ENCODE measurements at places on chromosomes 4 and X.

GRCh38 chr4:26524011-26524410, 33.7 kb upstream of the CCKAR start:
- DNase-seq: no peak

GRCh38 chrX:11064851-11065600, 46.1 kb upstream of the HCCS start:
- DNase-seq: no peak

DNA sequence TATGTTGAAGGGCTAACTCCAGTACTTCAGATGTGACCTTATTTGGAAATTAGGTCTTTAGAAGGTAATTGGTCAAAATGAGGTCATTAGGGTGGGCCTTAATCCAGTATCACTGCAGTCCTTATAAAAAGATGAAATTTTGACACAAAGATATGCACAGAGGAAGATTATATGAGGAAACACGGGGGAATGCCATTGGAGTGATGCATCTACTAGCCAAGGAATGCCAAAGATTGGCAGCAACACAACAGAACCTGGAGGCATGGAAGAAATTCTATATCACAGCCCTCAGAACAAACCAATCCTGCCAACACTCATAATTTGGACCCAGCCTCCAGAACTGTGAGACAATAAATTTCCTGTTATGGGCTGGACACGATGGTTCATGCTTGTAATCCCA, 17.6 kb downstream of the TRIM61 start:
- DNase-seq: no peak

GRCh38 chrX:19865567-19866363, 21.6 kb downstream of the SH3KBP1 start:
- no peak for DNase-seq

GRCh38 chrX:132837967-132838366, 120.5 kb downstream of the HS6ST2 start:
- DNase-seq: no peak

DNA sequence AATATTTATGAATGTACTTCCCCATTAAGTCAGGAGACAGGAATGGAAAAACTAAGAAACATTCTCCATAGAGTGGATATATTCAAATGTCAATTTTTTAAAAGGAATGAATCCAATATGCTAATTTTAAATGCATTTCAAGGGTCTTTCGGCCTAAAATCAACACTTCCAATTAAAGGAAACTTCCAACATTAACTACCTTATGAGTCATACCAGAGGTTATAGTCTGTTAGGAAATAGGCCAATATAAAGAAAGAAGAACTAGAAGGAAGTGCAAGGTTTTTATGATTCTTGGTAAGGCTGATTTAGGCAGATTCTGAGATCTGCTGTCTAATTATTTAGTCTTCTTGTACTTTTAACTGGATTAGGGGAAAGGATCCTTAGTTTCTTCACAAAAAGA, 260.1 kb upstream of the EDNRA start:
- DNase-seq: no peak

DNA sequence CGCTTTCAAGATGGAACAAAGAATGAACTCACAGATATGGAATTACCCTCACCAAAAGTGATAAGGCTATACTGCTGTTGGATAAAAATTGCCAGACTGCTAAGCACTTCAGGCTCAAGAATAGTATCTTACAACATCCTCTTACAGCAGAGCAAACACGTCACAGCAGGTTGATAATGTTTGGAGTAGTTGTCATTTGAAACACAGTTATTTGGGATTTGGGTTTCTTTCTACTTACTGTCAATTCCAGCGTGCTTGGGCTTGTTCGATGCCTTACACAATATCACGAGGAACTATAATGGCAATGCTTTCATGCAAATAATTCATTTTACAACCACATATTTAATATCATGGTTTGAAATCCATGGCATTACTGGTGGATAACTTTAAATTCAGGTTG, 1223.7 kb upstream of the AGA start:
- DNase-seq: no peak

DNA sequence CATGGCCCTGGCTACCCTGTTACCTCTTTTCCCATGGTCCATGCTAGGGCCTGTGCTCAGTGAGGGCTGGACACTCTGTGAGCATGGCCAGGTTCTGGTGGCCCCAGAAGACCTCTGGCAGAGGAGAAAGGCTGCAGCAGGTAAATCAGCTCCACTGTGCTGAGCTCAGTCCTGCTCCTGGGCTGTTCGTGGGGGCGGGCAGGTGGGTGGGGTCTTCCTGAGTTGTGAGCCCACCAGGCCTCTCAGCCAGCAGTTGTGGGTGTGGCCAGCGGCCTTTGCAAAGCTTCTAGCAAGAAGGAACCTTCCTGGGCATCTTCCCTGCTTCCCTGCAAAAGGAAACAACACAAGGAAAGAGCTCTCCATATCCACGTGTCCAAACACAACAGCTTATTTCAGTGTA, 85.3 kb upstream of the STX18 start:
- no peak for DNase-seq

DNA sequence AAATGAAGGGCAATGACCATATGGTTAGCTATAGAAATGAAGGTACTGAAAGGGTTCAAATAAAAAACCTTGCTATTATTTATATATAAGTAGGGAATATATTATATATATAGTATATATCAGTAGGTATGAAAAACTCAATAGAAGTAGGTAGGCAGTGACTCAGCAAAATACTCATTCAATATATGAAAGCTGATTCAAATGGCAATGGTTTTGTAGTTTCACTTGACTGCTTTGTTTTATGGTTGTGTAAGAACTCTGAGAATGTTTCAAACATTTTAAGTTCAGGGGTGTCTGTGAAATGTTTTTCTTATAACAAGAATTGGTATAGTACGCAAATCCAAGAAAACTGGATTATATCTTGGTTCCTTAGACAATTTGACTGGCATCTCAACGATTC, 4.1 kb downstream of the ZNF280C start:
- no peak for DNase-seq

DNA sequence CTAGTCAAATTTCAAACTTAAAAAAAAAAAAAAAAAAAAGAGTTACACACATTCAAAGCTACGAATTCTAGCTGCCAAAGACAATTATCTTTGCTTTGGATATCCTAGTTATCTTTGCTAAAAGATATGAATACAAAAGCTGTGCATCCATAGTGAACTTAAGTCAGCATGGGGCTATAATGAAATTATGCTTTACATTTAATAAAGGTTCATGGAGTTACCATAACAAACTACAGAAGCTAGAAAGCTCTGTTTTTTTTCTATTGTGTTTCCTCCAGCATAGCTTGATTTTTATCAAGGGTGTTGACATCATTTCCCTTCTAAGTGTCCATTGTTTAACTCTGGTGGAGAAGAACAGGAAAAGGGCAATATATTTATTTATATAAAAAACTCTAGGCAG, 234.1 kb downstream of the ANKRD50 start:
- no peak for DNase-seq

GRCh38 chr4:113636438-113636818, 125.1 kb downstream of the CAMK2D start:
- DNase-seq: no peak

GRCh38 chr4:128416921-128417320, 129.3 kb upstream of the PGRMC2 start:
- no peak for DNase-seq

GRCh38 chr4:114649908-114650307, 51.3 kb downstream of the UGT8 start:
- DNase-seq: no peak

DNA sequence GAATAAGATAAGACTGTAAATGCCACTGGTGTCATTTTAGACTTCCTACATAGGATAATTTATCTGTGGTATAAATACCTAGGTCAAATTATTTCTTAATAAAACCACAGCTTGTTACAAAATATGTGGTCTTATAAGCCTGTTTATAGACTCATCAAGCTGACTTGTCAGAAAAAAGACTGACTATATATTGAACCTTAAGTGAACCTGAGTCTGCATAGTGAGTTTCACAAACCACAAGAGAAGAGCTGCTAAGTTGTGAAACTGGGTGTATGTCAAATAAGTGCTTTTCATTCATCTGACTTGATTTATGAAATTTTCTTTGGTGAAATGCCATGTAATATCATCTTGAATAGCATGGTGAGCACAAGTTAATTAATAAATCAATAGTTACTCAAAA, 48.4 kb upstream of the TMPRSS11A start:
- no peak for DNase-seq
